Stimulated activated CD8-positive, alpha-beta memory T cell treated with anti-CD3 and anti-CD28 coated beads, Interleukin-4, amount 100 ng/mL, for 24 hours (primary cell): ENCODE measurements at places on chromosomes 3 and 15.

GRCh38 chr3:117404141-117404540, 694.6 kb downstream of the TUSC7 start:
- no peak for DNase-seq

GRCh38 chr3:150605998-150606641, 3.0 kb downstream of the SELENOT start:
- DNase-seq: no peak

DNA sequence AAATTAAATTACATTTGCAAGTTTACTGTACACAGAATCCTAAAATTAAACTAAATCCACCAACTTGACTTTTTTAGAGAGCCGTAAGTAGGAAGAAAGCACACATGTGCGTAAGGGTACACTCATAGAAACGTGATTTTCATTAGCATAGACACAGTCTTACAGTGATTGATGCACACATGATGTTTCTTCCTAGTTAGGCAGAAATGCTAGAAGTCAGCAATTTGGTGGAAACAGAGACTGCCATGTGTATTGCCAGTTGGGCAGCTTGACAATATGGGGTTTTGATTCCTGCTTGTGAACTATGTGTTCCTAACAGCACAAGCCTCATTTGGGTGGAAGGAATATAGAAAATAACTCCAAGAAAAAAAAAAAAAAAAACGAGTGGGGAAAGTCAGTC, 878.5 kb downstream of the ROBO1 start:
- no peak for DNase-seq

- DNase-seq: no peak
These were observed 315.6 kb upstream of the ATP10A start for GRCh38 chr15:26178640-26179220.

- DNase-seq: no peak
These were observed 5.2 kb upstream of the GPR176 start for GRCh38 chr15:39925112-39925842.

DNA sequence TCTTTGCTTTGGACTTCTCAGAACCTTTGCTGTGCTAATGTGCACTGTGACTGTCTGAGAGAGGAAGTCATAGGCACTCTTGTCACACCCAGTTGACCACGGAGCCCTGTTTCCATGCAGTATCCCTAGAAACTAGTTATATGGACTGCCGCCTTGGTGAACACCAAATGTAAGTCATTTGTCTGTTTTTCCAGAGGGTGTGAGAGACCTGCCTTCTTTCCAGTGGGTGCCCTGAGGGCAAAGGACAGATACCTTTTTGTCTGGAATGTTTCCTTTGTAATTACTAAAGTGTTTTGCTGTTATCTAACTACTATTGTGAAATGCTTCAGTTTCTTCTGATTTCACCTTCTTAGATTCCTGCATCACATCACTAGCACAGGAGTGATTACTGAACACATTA, 91.8 kb downstream of the LARS2 start:
- DNase-seq: no peak

- no peak for DNase-seq
These were observed 8.9 kb downstream of the TPM1 start for GRCh38 chr15:63051156-63052066.

- DNase-seq: no peak
These were observed 365.0 kb downstream of the NLGN1 start for GRCh38 chr3:173762501-173762900.
